ENCODE measurements at places on chromosomes 12 and 14.

GRCh38 chr12:105576261-105576660 lies 245.8 kb downstream of the C12orf75 start:
- DNase-seq, result no peak

- DNase-seq, result no peak
Observed at GRCh38 chr12:84551373-84551772, 361.2 kb downstream of the SLC6A15 start.

- no peak for DNase-seq
Observed at GRCh38 chr14:54451121-54451601, 10.0 kb upstream of the CNIH1 start.

DNA sequence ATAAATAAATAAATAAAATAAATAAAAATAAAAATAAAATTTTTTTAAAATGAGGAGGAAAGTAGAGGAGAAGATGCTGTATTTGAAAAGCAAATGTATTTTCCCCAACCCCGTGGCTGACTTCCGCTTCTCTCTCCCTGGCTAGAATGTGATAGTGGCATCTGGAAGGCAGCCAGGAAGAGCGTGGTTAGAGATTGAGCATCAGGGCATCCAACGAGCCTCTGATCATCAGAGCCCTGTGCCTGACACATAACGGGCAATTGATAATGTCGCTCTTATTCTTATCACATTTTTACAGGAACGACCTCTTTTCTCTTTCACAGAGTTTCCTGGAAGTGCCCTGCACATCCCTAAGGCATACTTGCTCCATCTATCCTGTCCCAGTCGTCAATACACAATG lies 496.9 kb upstream of the TMEM132C start:
- DNase-seq, result no peak

- DNase-seq, result peak; percentile 39
Observed at GRCh38 chr12:9115731-9116559, at the start of gene A2M. Gene A2M, minus strand, starts transcription at chr12:9115919. Its CDS starts 70 bp downstream, at chr12:9115849.

DNA sequence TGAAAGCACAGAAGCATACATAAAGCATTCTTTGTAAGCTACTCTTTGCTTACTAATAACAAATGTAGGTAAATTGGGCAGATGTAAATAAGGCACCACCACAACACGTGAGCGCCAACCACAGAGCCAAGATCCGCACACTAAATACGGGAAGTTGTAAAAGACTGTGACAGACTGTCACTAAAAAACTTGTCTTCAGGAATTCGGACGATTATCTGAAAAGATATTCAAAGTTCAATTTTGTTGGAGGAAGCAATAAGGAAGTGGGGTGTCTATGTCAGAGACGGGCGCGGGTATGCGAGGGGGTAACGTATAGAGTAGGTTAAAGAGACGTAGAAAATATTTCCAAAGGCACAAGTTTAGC lies 1.5 kb upstream of the HSP90B1 start:
- DNase-seq, result peak; percentile 34

DNA sequence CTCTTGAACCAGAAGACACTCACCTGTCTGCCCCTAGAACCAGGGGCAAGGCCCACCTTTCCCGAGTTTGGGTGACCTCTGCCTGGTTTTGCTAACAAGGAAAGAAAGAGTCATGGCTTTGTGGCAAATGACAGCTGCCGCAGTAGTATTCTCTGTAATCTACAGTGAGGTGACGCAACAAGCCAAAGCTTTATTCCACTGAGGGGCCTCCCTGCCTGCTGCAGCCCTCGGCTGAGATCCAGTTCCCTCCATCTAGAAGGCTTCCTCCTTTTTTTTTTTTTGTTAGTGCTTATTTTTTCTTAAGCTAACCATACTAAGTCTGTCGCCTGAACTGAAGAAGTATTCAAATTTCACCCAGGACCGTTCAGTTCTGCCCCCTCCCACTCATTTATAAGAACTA lies 142.3 kb upstream of the TMCC3 start:
- DNase-seq, result no peak

DNA sequence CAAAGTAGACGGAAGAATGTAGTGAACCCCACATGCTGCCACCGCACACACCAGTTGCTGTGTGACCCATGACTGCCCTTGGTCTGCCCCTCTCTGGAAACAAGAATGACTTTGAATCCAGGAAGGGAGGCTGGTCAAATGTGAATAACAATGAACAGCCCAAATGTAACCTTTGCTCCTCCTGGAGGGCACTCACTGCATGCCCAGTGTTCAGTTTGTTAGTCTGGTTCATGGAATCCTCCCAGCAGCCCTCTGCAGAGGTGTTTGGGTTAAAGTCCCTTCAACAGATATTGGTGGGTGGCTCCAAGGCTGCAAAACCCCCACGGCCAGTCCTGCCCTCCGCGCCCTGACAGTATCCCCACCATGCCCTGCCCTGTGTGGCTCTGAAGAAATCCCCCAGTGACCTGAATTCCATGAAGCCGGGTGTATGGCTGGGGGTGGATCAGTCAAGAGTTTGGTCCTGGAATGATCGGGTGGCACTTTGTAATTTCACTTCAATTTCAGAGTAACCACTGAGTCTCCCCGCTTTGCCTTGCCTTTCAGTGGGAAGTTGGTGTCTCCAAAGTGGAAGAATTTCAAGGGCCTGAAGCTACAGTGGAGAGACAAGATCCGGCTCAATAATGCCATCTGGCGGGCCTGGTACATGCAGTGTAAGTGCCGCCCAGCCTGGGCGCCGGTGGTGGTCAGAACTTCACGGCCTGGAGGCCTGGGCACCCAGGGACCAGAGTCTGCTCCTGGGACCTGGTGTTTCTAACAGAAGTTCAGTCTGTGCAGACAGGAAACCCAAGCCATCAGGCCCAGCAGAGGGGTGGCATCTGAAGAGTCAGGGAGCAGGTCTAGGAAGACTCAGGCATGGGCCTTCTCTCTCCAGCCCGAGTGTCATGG lies 47.1 kb downstream of the IL31 start:
- DNase-seq, result no peak

GRCh38 chr12:126171937-126172559 lies 1106.8 kb downstream of the AACS start:
- DNase-seq, result no peak

DNA sequence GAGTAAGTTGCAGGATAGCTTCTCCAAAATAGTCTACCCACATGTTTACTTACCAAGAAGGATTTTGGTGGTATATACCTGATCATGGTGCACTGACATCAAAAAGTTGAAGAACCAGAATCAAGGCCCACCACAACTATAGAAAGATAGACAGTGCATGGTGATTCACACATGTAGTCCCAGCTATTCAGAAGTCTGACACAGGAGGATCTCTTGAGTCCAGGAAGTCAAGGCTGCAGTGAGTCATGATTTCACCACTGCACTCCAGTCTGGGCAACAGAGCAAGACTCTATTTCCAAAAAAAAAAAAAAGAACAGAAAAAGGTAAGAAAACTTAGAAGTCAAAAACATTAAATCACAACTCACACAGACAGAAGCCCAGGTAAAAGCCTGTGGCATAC lies 422.2 kb upstream of the FOXG1 start:
- DNase-seq, result no peak

DNA sequence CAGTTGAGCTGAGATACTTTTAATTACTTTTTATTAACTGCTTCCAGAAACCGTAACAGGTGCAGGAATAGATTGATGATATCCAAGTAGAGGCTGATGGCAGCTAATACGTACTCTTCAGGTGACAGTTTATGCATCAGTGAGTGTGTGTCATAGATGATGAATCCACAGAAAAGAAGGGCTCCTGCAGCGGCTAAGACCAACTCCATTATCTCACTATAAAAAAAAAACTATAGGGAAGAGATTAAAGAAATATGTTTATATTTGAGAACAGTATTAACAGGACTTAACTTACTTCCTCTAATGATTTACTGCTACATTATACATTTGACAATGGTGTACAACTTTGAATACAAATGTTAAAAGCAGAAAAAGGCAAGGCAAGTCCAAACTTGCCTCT lies 7.4 kb upstream of the LLPH start:
- DNase-seq, result no peak

GRCh38 chr12:93434256-93434865 lies 7.4 kb downstream of the UBE2N start:
- no peak for DNase-seq
